Anterior cingulate cortex (tissue), 58 donors: ENCODE measurements at places on chromosomes 7 and 10.

GRCh38 chr7:112422842-112423496, 27.3 kb upstream of the IFRD1 start:
- DNase-seq = peak; percentile 48

GRCh38 chr7:2498708-2499107, 20.9 kb upstream of the LFNG start:
- DNase-seq = no peak

GRCh38 chr10:20247891-20248708, 431.9 kb downstream of the PLXDC2 start:
- DNase-seq = no peak

DNA sequence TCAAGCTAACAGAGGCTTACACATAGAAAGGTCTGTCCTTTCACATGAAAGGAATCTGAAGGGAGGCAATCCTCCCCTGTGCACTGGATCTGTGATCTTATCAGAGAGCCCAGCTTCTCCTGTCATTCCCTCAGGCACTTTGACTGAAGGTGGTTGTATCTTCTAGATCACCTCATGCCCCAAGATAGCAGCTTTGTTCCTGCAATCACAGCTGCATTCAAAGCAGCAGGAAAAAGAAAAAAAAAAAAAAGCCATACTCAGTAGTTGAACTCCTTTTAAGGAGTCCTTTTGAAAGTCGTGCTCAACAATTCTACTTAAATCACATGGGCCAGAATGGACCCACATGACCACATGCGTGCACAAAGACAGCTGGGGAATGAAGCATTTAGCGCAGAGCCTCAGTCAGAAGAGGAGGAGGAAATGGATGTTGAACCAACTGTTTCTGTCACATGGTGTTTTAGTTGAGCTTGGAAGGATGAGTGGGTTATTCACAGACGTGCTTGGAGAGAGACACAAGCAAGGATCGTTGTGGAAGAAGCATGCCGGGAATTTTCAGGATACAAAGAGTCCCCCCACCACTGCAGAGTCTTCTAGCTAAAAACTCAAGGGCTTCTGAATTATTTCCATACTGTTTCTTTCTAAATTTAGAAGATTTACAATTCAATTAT, 13.0 kb upstream of the PFKP start:
- DNase-seq = no peak

- DNase-seq = no peak
Observed at GRCh38 chr7:39133088-39133487, 155.4 kb downstream of the POU6F2 start.

- DNase-seq = no peak
Observed at GRCh38 chr7:69208276-69208675, 390.0 kb upstream of the AUTS2 start.

GRCh38 chr10:49844775-49845595, 82.9 kb upstream of the OGDHL start:
- no peak for DNase-seq

GRCh38 chr7:39969431-39969830, 19.4 kb downstream of the CDK13 start:
- DNase-seq = no peak

- no peak for DNase-seq
Observed at GRCh38 chr7:106626376-106627164, 34.4 kb downstream of the CCDC71L start.

DNA sequence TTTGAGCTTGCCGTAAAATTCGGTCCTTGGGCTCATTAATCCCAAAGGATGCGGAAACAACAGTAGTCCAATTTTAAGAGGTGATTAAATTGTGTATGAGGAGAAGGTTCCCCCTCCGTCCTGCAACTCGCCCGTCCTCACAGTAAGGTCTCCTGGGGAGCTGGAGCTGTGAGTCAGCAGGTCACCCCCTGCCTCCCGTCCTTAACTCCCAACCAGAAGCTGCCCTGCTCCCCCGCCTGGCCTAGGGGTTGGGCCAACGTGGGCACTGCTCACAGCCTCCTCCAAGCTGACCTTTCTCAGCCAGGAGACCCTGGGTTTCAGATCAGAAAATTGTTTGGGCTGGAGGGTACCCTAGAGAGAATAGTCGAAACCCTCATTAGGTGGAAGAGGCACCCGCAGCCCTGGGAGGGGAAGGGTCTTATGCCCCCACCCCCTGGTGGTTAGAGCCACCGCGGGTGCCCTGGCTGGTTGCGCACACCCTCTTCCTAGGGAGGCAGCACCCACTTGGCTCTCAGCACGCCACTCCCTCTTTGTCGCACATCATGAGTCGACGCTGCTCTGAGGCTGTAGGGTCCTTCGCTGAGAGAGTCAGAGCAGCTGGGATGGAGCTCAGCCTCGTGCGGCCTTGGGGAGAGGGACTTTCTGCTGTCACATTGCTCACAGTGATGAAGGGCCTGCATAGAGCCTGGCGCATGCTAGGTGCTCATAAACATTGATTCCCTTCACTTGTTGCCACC, 131.2 kb downstream of the TACC2 start:
- no peak for DNase-seq

GRCh38 chr7:70699271-70699670, 432.7 kb upstream of the GALNT17 start:
- no peak for DNase-seq

DNA sequence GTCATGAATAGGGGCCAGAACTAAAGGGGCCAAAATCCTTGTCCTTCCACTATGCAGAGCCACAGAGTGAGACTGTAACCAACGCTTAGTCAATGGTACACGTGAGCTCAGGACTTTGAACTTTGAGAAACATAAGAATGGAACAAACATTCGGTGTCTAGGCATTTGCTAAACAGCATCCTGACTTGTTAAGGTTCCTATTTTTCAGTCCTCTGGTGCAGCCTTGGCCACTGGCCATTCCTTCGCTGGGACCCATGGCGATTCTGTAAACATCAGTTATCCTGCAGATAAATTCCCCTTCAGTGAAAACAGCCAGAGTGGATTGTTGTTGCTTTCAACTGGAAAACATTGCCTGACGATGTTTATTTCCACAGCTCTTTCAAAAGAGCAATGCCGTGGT, 266.8 kb downstream of the SORCS1 start:
- no peak for DNase-seq

DNA sequence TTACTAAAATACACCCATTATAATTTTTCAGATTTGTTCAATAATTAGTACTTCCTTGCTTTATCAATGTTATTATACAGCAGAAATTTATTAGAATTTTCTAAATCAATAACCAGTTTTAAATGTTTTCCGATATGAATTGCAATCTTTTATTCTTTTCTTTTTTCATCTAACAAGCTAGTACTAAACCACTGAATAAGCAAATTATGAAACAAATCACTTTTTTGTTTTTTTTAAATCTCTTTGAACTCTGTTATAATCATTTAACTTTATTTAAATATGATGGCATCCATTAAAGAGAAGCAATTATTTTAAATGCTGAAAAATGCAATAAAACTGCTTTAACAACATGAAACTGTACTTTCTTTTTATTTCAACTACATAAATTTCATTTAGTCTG, 59.7 kb downstream of the HYCC1 start:
- DNase-seq = no peak

DNA sequence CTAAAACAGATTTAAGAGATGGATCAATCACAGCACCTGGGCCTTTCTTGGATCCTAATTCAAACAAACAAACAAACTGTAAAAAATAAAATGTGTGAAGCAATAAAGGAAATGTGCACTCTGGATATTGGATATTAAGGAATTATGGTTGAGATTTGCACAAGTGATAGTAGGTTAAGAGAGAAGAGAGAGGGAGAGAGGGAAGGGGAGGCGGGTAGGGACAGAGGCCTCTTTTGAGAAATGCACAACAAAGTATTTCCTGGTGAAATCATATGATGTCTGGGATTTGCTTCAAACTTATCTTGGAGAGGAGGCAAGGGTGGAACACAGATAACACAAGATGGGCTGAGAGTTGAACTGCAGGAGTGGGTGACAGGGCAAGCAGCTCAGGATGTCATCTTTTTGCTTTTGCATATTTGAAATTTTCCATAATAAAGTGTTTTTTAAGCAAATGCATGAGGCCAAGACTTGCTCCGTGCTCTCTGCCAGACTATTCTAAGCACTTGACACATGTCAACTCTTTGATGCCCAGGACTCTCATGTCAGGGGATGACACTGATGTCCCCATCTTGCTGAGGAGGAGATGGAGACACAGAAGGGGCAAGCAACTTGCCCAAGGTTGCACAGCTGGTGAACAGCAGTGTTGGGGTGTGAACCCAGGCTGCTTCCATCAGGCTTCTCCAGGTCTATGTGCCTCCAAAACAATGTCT, 9.1 kb upstream of the AEBP1 start:
- DNase-seq = no peak

DNA sequence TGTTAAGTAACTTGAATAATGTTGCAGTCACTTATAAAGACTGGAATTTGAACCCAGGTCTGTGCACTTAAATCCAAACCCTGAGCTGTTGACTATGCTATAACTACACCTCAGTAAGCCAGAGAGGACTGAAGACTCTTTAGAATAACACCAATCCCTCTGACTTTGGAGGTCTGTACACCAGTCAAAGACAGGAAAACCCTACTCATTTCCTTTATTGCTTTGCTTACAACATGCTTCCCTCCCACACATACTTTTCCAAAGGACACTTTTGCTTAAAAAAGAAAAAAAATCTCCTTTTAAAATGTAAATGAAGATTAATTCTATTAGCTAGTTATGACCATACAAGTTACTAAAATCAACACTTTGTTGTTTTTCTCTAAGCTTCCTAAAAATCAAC, 184.7 kb upstream of the KCTD7 start:
- DNase-seq = no peak

DNA sequence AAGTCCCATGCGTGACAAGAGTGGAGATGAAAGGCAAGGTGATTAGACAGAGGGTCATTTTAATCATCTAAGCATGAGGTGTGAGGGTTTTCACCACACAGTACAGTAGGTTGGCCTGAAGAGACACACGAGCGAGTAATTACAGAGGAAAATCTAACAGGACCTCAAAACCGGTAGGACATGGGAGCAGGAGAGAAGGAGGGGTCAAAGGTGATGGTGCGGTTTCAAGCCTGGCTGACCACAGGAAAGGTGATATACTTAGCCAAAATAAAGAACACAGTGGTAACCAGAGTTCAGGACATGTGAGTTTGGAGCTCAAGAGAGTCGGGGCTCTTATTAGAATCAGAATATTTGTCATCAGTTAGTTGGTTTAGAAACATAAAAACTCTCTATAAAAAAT, 20.0 kb downstream of the GLI3 start:
- no peak for DNase-seq

DNA sequence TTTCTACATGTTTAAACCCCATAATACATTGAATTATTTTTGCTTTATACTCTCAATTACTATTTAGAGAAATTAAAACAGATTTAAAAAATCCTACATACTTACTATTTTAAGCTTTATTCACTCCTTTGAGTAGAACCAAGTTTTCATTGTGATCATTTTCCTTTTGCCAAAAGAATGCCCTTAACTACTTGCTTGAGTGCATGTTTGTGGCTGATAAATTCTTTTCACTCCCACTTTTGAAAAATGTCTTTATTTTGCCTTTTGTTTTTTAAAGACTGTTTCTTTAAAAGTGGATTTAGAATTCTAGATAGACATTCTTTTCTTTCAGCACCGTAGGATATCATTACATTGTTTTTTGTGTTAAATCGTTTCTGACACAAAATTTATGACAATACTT, 22.3 kb upstream of the AGR3 start:
- no peak for DNase-seq

DNA sequence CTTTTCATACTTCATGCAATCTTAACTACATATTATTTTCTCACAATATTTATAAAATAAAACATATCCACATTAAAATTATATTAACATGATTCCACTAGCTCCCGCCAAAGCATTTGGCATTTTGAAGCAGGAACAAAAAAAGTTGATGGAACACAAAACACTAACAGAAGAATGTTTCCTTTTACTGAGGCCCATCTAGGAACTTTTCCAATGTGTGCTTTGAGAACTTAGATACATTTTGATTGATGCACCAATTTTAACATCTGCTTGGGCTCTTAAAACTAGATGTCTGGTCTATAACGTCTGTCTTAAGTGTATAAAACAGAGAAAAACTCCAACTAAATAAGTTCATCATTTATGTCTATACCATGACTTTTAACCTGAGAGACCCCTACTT, 1214.8 kb downstream of the SORCS1 start:
- no peak for DNase-seq

DNA sequence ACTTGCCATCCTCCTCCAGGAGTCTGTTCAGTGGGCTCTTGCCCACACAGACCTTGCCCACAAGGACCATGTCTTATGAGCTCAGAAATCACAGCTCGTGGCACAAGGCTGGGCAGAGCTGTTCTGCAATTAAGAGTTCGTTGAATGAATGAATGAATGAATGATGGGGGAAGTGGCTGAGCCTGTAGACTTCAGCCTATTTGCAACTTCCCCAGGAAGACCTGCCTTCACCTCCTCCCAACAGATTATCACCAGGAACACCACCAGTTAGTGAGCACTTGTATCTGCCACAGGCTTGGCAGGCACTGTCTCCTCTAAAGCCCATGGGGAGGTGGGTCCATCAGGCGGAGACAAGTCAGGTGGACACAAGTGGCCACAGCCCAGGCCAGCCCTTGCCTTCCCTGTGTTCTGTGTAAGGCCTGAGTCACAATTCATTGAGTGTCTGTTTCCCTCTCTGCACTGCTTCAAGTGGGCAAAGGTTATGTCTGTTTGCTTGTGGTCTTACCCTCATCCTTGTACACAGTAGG, 1.8 kb upstream of the FGF8 start:
- DNase-seq = no peak

DNA sequence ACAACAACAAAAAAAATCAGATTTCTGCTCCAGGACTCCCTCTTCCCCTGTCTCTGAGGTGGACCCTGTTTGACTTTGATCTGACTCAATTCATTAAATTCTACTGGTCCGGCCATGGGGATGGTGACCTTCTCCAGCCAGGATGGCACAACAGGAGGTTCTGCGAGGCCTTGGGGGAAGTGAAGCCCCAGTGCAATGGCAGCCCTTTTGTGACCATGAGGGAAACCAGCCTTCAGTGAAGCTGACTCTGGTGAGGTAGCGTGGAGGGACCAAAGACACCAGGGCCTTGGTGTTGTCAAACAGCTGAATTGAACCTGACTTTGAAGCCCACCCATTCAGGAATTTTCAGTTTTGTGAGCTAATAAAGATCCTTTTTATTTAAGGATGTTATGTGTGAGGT, 44.5 kb downstream of the NPTX2 start:
- DNase-seq = no peak

DNA sequence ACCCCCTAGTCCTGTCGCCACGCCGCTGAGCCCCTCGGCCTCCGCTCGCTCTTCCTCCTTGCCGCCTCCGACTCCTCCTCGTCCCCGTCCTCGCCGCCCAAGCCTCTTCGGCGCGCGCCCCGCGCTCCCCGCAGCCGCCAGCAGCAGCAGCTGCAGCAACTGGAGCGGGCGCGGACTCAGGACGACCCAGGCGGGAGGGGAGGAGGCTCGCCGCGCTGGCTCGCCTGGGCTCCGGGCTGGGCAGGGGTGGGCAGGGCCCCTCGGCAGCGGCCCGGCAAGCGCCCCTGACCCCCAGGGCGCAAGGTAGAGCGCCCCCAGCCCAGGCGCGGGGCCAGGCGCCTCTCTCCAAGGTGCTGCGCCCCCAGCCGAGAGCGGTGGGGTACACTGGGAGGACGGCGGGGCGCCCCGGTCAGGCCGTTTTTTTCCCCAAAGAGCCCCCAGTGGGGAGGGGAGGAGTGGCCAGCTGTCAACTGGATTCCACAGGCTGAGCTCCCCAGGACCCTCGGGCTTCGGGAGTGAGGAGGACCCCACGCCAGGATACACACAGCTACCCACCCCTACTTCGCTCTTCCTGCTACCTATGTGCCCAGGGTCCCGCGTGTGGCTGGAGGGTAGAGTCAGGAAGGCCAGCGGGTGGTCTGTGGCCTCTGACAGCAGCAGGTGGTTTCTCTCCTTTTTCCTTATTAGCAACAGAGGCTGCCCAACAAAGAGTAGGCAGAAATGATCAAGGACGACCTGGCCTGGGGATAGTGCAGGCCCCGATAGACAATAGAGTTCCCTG, 903 bp upstream of the KCNMA1 start:
- no peak for DNase-seq
